Dorsolateral prefrontal cortex (tissue), 122 donors: ENCODE measurements at places on chromosomes 13 and 19.

DNA sequence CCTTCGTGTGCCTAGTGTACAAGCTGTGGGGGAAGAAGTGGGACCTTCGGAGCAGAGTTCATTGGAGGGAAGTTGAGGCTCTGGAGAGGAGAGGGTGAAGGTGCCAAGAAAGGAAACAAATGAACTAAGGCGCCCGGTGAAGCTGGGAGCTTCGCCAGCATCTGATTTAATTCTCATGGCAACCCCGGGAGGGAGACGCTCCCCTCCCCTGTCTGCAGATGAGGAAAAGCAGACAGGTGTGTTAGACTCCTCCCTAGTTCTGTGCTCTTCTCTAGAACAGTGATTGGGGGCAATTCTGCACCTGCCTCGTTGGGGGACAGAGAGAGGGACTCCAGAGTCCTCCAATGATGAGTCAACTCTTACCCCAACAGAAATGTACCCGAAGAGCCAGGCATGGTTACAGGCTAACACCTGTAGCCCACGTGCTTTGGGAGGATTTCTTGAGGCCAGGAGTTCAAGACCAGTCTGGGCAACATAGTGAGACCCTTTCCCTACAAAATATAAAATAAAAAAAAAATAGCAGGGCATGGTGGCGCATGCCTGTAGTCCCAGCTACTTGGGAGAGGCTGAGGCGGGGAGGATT is 4.2 kb downstream of the SSC5D start:
- no peak for DNase-seq

- no peak for DNase-seq
These were observed 47.9 kb downstream of the RUBCNL start for GRCh38 chr13:46339035-46339666.

DNA sequence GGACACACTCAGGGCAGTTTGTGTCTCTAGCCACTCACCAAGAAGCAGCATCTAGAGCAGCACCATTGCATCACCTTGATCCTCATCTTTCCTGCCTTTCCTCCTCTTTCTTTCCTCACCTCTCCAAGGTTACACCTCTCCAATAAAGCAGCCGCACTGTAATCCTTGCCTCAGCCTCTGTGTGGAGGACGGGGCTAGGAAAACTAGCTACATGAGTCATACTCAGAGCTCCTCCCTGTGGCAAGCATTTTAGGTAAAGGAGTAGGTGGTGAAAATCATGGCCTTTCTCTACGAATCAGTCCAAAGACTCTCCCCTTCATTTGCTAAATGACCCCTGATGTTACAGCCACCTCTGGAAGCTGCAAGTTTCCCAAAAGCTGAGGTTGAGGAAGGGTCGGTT is 108.9 kb downstream of the DNAJC15 start:
- DNase-seq = no peak

GRCh38 chr13:92538164-92538563 is 688.4 kb upstream of the GPC6 start:
- no peak for DNase-seq

DNA sequence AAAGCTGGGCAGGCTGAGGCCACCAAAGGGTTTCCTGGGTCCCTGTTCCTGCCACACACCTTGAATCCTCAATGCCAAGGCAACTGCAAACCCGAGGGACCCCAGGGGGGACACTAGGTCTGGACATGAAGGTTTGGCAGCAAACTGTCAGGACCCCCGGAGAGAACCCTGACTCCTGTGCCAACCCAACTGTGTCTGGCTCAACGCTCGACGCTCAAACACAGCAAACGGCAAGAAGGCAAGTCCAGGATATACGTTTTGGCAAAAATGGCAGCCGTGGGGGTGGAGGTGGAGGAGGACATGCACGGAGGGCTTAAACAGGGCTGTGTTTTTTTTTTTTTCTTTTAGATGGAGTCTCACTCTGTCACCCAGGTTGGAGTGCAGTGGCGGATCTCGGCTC is 73.0 kb downstream of the GADD45B start:
- DNase-seq = no peak

DNA sequence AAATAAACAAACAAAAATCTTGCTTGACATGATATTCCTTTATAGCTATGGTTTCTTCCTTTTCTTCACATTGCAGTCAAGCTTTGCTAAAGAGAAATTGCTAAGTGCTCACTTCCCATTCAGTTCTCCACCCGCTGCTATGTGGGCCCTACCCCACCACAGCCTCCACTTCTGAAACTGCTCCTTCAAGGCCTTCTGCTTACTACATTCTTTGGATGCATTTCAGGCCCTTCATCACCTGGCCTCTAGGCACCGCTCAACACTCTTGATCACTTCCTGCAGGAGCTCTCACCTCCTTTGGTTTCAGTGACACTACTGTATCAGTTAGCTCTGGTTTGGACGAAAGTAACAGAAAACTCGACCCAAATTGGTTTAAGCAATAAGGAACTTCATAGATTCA is 72.4 kb downstream of the KLF5 start:
- no peak for DNase-seq

- DNase-seq = no peak
These were observed 133.1 kb downstream of the MAB21L1 start for GRCh38 chr13:35343417-35343816.

DNA sequence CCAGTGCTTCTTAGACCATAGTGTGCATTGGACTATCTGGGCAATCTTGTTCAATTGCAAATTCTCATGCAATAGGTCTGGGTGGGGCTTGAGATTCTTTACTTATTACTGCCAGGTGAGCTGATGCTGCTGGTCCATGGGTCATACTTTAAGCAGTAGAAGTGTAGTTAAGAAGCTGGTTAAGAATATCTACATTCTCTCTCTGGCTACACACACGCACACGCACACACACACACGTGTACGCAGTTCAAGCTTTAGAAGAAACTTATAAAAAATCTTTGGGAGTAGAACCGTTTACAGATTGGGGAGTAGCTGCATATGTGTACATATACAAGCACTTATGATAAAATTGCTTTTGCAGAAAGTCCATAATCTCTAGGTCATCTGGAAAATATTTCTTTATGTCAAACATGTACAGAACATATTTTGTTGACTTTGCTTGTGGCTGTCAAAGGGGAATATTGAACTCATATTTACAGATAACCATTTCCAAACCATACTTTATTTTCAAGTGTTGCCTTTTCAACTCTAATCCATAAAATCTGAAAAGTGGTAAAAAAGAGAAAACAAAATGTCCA is 99.7 kb downstream of the GPC6 start:
- no peak for DNase-seq

GRCh38 chr13:39451860-39452301 is 151.1 kb downstream of the LHFPL6 start:
- DNase-seq = no peak

DNA sequence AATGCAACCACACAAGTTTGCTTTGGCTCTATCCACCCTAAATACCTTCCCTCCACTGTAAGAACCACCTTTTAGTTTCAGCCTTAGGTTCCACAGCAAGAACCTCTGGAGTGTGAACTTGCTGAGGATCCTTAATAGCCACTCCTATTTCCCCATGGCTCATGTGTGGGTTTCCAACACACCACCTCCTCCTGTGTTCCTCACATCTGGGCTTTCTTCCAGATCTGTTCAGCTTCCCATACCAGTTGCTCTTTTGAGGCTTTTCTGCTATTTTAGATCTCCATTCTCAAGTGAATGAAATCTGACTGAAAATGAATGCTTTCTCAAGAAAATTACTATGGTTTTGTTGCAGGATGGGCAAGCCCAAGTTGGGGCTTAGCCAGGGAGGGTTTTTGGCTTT is 104.8 kb upstream of the MIR17HG start:
- DNase-seq = no peak

DNA sequence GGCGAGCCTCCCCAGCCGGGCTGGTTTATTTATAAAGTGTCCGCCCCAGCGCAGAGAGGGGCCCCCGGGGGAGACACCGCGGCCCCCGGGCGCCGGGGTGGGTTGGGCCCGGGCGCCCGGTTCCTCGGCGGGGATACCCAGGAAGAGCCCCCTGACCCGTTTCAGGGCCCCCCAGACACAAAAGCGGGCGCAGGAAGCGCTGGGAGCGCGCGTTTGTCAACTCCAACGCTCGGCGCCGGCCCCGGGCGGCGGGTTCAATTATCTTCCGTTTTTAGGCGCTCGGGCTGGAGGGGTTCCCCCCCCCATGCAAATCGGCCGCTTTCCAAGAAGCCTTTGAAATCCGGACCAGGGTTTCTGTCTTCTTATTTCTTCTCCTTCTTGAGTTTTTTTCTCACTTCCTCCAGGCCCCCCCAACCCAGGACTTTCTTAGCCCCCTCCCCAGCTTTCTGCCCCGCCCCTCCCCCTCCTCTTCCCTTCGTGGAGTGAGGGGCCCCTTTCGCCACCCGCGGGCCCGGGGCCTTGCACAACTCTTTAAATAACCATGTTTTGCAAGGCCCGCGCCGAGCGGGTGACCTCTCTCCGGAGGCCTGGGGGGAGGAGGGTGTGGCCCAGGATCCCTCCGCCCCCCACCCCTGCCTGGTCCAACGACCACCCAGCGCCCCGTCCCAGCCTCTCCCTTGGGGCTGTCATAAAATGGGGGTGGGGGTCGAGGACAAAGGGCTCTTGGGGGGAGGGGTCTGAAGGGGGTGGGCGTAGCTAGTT is 935 bp downstream of the ARID3A start:
- no peak for DNase-seq

GRCh38 chr13:87889254-87889653 is 218.1 kb downstream of the SLITRK5 start:
- no peak for DNase-seq

- no peak for DNase-seq
These were observed 1042.5 kb upstream of the PCDH9 start for GRCh38 chr13:68272652-68273051.

DNA sequence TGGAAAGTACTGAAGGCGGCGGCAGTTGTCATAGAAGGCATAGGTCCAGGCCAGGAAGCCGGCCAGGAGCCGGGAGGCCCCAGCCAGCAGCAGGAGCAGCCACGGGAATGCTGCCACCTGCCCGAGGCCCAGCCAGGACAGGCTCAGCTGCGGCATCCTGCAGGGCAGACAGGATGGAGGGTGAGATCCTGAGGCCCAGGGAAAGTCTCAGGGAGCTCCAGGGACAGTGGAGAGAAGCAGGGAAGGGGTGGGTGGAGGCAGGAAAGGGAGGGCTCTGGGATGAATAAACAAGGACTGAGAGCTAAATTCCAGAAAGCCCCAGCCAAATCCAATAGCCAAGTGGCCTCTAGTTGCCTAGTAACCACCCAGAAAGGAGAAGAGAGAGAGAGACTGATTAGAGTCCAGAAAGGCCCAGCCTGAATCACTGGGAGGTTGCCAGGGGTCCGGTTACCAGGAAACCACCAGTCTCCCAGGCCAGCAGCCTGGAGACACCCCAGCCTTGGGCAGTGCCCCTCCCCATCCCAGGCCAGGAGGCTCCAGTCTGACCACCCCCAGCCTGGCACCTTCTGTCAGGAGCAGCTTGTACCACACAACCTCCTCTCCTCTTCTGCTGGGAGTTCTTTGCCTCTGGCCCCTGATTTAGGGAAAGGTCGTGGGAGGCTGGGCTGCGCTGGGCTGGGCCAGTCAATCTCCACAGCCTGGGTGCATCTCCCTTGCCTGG is 7.5 kb upstream of the OR10H5 start:
- peak; percentile 84 for DNase-seq

DNA sequence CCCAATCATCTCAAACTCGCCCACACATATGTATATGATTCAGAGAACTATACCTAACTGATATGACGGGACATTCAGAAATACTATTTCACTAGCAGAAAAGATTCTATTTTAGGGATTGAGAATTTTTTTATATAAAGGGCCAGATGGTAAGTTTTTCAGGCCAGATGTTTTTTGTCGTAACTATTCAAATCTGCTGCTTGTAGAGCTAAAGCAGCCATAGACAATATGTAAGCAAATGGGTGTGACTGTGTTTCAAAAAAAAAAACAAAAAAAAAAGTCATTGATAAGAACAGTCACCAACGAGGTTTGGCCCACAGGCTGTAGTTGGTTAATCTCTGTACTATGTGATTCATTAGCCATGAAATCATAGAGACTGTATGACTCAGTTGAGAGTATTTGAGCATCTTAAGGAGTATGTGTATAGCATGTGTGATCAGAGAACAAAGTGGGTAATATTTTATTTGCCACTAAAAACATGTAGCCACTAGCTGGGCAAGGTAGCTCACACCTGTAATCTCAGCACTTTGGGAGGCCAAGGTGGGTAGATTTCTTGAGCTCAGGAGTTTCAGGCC is 2724.7 kb downstream of the PCDH9 start:
- no peak for DNase-seq

DNA sequence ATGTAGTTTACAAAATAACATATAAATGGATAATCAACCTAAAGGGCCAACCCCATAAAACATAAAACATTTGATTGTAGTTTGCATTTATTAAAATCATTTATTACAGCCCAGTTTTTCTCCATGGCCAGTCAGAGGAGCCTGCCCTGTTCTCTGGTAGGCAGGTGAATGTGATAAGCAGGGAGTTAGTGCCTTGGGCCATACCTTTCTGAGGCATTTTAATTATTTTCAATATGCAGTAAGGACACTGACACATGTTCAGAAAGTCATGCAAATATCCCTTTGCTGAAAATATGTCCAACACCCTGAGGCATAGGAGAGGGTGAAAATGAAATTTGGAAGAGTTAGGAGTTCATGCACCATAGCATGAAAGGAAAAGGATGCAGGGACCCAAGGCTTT is 242.6 kb upstream of the EDNRB start:
- DNase-seq = no peak

- DNase-seq = no peak
These were observed 8.9 kb downstream of the LONP1 start for GRCh38 chr19:5711025-5711424.

GRCh38 chr13:40790154-40790616 is 774 bp downstream of the SLC25A15 start:
- no peak for DNase-seq

GRCh38 chr13:31797154-31797775 is 57.9 kb downstream of the RXFP2 start:
- DNase-seq = no peak

DNA sequence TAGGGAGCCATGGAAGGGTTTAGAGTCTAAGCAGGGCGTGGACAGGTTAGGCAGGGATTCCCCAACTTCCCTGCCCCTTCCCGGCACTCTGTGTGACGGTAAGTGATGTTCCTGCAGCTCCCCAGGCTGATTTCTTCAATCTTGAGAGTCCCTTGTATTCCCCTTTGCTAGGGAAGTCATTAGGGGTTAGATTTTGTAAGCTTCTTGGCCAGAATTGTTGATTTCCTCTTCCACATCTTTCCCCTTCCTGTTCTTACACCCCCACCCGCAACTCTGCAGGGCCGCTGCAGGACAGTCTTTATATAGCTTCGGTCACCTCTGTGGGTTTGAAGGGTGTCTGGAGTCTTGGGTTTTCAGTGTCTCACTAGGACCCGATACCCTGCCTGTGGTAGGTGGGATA is 10.6 kb upstream of the ADGRE1 start:
- no peak for DNase-seq

DNA sequence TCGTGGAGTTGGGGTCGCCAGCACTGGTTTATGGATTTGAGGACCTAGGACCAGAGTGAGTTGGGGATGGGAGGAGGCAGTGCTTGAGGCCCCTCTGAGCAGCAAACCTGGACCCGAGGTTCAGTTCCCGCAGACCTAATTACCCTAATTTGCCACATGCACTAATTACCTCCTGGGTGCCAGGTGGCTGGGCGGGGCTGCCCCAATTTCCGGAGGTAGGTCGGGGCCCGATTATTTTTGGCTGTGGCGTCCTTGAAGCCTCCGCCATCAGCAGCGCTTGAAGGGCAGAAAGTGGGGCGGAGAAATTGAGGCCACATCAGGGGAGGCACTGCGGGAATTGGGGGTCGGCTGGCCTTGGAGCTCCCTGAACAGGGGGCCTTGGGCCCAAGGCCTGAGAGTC is 5.9 kb upstream of the HOMER3 start:
- DNase-seq = no peak

- no peak for DNase-seq
These were observed 261.5 kb upstream of the STARD13 start for GRCh38 chr13:33547035-33547434.

- DNase-seq = no peak
These were observed 448 bp upstream of the ZNF543 start for GRCh38 chr19:57319869-57320179.

- no peak for DNase-seq
These were observed 423.4 kb downstream of the ITGBL1 start for GRCh38 chr13:101875717-101876393.
